Stimulated activated CD4-positive, alpha-beta T cell treated with anti-CD3 and anti-CD28 coated beads, TNF-alpha, amount 100 ng/mL, for 48 hours (primary cell): ENCODE measurements at places on chromosomes 12 and 14.
A peak's percentile ranks its signal among the peaks of the same experiment; 100 is the strongest.

- DNase-seq: no peak
These were observed 3.0 kb upstream of the PLXNC1 start for GRCh38 chr12:94145191-94145983.

DNA sequence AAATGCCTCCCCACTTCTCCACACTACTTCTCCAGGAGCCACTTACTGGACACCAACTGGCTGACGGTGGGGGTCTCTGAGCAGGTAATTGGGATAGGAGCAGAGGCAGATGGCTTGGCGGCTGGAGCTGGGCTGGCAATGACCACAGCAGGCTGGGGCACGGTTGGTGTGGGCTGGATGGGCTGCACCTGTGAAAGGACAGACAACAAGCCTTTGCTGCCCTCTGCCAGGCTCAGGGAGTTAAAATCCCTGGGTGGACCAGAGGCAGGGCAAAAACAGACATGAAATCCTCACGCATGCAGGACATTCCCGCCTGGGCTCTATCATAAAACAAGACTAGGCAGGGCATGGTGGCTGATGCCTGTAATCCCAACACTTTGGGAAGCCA, 19.3 kb upstream of the TFCP2 start:
- DNase-seq: no peak

GRCh38 chr14:85577543-85578114, 47.7 kb downstream of the FLRT2 start:
- no peak for DNase-seq

DNA sequence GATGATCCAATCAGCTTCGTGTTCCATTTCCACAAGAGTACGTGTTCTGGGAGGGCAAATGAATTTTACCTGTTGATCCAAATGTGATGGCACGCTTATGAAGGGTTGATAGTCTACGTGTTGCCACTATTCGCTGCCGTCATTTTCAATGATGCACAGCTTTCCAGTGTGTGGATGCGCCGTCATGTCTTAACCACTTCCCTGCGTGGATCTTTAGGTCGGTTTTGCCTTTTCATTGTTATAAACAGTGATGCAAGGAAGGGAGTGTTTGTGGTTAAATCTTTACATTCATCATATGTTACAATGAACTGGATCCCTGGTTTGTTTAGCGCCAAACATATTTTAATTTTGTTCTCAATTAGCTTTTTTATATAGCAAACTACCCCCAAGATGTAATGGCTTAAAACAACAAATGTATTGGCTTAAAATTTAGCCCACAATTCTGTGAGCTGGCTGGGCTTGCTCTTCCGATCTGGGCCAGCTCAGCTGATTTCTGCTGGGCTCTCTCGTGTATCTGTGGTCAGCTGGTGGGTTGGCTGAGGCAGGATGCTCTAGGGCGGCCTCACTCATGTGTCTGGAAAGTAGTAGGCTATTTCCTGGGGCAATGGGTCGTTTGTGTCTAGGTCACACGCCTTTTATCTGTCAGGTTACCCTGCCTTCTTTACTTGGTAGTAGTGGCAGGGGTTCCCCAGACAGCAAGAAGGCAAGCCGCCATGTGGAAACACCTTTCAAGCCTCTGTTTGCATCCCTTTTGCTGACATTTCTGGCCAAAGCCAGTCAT, 176.7 kb downstream of the CRADD start:
- DNase-seq: no peak

GRCh38 chr12:51401900-51402299, 10.7 kb upstream of the GALNT6 start:
- DNase-seq: no peak

DNA sequence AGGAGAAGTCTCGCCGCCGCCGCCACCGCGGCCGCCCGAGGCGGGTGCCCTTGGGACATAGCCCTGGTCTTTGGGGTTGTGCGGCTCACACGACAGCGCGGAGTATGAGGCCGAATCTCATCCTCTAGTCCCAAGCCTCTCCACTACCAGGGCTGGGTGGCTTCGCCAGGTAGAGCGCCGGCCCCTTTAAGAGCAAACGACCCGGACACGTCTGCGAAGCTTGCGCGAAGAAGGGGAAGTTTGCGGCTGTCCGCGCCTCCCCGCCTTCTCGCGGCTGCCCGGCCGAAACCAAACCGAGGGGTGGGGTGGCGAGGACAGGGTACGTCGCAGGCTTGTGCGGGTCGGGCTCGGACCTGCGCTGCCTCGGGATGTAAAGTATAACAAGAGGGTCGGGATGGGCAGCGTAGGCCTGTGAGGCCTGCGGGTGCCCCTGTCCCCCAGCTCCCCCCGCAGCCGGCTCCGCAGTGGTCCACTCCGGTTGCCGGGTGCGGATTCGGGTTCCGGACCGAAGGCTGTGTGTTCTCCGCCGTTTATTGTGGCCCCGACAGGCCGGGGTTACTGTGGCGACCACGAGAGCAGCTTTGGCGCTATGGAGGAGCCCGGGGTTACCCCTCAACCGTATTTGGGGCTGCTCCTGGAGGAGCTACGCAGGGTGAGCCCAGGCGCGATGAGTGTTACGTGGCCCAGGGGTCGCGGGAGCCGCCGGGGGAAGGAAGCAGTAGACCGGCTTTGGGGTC, 33.3 kb downstream of the MIA2 start:
- DNase-seq: peak; percentile 57

GRCh38 chr12:11661491-11662089, 12.1 kb downstream of the ETV6 start:
- DNase-seq: no peak
